ENCODE measurements at places on chromosomes 1 and 21.

GRCh38 chr1:204623365-204623893 lies 62.1 kb downstream of the LRRN2 start:
- no peak for DNase-seq

GRCh38 chr1:70207492-70207891 lies 2.1 kb upstream of the LRRC40 start:
- no peak for DNase-seq

GRCh38 chr1:204075890-204076846 lies 3.3 kb downstream of the SOX13 start:
- no peak for DNase-seq

- DNase-seq: no peak
Observed at GRCh38 chr1:9346566-9346965, 53.9 kb downstream of the SPSB1 start.

DNA sequence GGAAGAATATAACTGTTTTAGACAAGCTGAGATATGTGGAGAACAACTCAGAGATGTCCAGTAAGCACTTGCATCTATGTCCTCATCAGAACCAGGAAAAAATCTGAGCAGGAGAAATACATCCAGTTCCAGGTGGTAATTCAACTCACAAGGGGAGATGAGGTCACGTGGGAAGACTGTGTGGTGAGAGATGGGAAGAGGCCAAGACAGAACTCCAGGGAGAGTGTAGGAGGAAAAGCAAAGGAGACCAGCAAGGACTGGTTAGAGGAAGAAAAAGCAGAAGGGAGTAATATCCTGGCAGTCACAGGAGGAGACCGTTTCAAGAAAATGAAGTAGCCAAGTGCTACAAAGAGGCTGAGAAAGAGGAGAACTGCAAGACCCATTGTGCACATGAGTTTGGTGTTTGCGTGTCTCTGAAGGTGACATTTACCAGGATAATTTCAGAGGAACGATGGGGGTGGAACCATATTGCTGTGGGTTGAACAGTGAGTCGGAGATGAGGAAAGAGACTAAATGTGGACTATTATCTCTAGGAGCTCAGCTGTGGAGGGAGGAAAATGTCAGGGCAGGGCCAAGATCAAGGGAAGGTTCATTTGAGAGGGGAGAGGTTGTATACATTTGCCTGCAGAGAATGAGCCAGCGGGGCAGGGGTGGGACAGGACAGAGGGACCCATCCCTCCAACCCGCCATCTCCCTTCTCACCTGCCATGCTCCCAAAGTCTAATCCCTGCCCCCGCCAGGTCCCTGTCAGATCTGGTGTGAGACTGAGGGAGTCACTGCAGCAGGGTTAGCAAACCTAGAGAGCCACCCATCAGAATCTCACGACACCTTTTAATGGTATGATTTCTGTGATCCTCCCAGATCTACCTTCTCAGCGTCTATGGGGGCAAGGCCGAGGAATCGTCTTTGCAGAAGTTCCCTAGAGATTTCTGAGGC lies 24.9 kb downstream of the SUSD4 start:
- DNase-seq: no peak

GRCh38 chr1:202216691-202217090 lies 23.1 kb downstream of the LGR6 start:
- DNase-seq: no peak

DNA sequence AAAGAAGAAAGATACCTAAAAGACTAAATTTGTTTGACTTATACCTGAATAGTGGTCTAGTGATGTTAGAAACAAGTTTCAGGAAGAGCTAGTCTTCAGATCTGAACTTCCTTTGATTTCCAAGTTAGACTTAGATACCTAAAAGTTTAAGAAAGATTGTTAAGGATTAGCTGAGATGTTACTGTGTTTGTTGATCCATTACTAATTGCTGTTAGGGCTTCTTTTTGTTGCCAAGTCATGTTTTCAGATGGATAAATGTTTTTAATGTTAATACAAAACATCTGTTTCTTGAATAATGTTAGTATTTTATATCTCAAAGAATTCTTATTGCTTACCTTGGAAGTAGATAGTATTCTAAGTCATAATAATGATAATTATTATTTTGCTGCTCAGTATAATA lies 11.6 kb downstream of the GNAI3 start:
- no peak for DNase-seq

- no peak for DNase-seq
Observed at GRCh38 chr21:32909393-32909792, 116.3 kb upstream of the OLIG2 start.

- no peak for DNase-seq
Observed at GRCh38 chr1:21919520-21919919, 17.6 kb downstream of the HSPG2 start.

- no peak for DNase-seq
Observed at GRCh38 chr21:31260790-31261189, 83.3 kb downstream of the TIAM1 start.

Measured in esophagus squamous epithelium (tissue), 5 donors.